BJ (cell line): ENCODE measurements at places on chromosomes 2 and 18.

GRCh38 chr18:46060359-46060841, 11.7 kb downstream of the PSTPIP2 start:
- DNase-seq, result no peak

DNA sequence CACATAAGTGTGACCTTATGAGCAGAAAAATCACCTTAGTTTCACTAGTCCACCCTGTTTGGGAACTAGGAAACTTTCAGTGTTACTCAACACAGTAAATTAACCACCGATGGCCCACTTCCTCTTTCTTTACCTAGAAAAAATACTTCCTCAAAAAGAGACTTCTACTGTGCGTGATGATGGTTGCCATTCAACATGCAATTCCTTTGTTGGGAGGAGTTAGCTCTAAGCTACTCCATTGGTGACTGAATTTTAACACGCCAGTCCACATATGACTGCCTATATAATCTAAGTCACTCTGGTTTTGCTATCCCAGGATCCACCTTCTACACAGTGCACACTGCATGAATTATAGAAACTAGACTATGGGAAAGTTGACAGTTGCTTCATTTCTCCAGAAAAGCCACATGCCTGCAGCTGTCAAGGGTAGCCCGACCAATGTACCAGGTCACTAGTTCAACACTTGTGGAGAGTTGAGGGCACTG, 47.8 kb upstream of the REG3G start:
- DNase-seq, result no peak

- DNase-seq, result no peak
Observed at GRCh38 chr18:45860971-45861370, 35.5 kb downstream of the SIGLEC15 start.

GRCh38 chr2:120735746-120736170, at the start of gene GLI2:
TSS of gene GLI2 (plus strand) at chr2:120735868. CDS start at chr2:120797321, 61,453 bp downstream.
- no peak for DNase-seq

DNA sequence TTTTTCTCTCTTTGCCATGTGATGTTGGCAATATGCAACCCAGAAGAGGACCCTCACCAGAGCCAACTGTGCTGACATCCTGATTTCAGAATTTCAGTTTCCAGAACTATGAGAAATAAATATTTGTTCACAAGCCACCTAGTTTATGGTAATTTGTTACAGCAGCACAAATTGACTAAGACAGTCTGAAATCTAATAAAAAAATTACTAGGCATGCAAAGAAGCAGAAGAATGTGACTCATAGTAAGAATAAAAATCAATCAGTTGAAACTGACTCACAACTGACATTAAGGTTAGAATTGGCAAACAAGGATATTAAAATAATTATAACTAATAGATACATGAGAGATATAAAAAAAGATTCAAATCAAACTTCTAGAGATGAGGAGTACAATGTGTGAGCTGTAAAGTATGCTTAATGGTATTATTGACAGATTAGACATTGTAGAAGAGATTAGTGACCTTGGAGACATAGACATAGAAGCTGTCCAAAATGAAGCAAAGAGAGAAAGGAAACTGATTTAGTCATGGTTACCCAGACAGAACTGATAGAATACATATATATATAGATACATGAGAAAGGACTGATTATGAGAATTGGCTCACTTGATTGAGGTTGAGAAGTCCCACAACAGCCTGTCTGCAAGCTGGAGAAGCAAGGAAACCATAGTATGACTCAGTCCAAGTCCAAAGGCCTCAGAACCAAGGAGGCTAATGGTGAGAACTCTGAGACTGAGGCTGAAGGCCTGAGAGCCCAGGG, 27.8 kb upstream of the TTC39C start:
- DNase-seq, result peak; percentile 43

DNA sequence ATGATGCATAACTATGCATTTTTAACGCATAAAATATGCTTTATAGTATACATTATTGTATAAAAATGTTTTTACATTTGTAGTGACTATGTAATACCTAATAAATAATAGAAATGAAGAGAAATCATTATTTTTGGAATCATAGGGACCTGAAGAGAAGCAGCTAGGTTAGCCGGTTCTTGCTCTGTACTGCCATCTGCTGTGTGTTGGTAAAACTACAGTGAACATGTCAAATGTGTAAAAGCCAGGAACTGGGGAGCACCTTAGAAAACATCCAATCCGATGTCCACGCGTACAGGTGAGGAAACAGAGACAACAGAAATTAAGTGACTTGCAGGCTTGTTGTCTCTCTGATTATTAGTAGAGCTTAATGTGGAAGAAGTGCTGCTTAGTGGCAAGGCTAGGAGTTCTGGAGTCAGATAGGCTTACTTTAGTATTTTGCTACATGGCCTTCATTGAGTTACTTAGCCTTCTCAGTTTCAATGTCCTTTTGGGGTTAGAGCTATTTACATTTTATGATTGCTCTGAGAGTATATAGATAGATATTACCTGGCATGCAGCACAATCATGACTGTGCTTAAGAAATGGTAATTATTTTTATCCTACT, 386.5 kb downstream of the DLGAP1 start:
- DNase-seq, result no peak

DNA sequence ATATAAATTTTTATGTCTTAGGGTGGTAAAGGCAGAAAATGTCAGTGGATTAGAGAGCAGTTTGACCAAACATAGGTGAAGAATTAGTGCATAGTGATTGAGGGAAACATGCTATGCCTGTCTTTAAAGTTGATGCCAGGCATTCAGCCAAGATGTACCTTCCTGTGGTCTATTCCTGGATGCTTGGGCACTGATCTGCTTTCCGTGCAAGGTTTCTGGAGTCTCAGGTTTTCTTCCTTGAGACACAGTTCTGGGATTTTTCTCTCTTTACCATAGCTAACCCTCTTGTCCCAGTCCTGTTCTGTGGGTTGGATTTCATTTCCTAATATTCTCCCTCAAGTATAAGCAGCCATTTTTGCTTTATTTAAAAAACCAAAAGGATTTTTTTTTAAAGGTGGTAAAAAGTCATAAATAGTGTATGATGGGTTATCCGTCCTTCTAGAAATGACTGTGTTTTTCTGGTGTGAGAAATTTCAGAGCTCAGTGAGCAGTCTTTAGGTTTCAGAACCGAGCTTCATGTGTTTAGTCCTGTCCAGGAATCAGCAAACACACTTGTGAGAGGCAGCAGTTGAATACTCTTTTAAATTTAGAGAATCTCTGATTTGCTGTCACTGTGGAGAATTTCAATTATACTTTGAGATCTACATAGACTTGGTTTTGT, 43.0 kb upstream of the CYBRD1 start:
- DNase-seq, result no peak

- DNase-seq, result no peak
Observed at GRCh38 chr18:33578518-33579348, 714 bp downstream of the ASXL3 start.
